ENCODE measurements at places on chromosomes 12 and 14.

DNA sequence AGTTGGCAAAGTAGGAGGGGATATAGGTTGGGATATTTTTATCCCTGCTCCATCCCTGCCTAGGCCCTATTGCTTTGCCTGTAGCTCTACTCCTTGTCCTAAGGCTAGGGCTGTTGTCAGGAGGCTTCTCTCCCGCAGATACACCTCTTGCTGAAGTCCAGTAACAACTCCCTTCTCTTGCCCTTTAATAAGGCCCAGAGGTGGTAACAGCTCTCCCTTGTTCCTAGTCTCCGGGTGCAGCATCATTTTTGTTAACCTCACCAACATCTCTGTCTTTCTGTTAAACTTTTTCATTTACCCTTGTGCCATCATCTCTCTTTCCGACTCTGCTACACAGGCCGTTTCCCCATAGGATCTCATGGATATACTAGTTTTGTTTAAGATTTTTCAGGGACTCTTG, 6.3 kb downstream of the ASCL1 start:
- DNase-seq = no peak

DNA sequence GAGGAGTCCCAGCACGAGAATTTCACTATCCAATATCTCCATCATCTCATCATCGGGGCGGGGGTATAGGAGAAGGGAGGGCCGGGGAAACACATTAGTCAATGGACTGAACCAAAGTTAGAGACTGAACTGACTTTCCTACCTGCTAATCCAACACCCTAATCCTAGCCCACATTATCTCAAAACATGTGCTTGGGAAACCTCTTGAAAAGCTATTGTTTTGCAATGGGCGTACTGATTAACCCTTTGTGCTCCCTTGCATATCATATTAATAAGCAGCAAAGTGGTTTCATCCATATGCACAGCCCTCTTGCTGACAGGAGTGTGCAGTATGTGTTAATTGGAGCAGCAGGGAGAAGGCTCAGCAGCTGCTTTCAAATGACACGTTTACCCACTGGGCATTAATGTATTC, 125.7 kb upstream of the GRIP1 start:
- no peak for DNase-seq

DNA sequence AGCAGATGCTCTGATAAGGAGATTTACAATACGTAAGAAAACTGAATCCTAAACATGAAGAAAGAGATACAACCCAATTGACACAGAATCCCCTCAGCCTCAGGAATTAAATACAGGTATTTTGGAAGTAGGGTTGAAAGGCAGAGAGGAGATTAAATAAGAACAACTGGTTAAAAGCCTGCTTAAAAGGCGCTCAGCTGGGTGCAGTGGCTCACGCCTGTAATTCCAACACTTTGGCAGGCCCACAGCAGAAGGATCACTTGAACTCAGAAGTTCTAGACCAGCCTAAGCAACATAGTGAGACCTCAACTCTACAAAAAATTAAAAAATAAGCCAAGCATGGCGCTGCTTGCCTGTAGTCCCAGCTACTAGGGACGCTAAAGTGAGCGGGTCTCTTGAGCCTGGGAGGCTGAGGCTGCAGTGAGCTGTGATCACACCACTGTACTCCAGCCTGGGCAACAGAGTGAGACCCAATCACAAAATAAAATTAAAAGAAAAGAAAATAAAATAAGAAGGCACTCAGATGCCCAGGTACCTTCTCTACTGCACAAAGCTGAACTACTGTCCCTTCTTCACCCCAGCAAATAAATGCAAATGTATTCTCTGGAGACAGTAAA, 32.9 kb downstream of the MED13L start:
- no peak for DNase-seq

DNA sequence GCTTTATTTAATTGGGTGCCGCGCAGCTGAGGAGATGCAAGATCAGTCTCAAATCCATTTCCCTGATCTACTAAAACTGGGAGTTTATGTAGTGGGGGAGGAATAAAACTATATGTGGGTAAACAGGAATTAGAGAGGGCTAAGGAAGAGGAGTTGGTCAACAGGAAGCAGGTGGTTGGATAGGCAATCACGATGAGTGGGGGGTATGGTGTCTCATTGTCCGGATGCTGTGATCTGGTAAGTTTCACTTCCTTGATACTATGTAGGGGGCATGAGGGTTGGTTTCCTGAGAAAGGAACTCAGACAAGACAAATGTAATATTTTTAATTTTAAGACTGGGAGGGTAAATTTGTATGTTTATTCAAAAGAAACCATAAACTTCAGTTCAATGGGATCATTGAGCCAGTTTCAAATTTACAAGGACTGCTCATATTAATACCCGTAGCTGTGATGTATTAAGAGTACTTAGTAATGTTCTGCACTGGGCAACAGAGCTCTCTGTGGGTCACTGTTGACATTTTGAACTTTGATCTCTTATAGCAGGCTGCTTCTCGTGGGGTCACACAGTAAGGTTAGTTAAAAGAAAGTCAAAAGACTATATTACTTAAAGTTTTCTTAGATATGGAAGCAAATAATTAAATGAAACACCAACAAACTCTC, 786.2 kb upstream of the FBXO33 start:
- no peak for DNase-seq

DNA sequence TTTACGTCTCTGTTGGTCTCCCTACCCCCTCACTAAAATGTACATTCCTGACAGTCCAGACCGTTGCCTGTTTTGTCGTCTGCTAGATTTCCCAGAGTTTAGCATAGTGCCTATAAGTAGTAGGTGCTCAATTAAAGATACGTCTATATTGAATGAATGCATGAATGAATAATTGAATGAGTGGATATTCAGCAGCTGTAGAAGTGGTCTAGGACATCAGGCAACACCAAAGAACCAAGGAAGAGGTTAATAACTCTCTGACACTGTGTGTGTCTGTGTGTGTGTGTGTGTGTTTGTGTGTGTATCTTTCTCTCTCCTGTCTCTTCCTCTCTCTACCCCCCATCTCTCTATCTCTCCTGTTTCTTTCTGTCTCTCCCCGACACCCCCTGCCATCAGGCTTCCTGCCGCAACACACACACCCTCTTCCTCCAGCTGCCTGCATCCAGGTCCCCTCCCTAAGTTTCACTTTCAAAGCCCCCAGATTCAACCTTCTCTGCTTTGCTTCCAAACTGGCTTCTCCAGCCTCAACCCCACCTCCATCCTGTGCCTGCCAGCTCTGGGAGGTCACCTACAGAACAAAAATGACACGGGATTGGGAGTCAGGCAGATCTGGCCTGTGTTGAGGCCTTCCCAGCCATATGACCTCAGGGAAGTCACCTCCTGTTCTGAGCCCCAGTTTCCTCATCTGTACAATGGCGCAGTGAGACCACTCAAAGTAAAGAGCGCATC, 119.9 kb upstream of the NCOR2 start:
- DNase-seq = no peak

DNA sequence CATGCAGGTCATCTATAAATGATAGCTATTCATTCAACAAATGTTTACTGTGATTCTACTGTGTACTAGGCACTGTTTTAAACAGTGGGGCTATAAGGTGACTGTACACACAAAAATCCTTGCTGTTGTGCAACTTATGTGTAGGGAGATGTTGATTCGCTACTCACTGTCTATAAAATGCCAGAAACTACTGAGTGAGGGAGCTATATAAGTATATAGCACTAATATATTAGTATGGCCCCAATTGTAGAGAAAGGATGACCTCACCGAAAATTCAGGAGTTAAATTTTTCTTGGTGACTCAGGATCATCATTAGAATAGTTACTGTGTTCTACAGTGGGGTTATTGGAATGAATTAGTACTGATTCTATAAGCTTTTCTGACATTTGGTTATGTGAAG, 117.4 kb downstream of the TGFB3 start:
- no peak for DNase-seq

- DNase-seq = no peak
Observed at GRCh38 chr12:29223956-29224543, 75.0 kb downstream of the FAR2 start.

DNA sequence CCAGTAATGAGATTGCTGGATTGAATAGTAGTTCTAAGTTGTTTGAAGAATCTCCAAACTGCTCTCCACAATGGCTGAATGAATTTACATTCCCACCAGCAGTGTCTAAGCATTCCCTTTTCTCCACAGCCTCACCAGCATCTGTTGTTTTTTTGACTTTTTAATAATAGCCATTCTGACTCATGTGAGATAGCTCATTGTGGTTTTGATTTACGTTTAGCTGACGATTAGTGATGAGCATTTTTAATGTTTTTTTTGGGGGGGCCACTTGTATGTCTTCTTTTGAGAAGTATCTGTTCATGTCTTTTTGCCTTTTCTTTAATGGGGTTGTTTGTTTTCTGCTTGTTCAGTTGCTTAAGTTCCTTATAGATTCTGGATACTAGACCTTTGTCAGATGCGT, 8.1 kb upstream of the SLC15A5 start:
- no peak for DNase-seq

DNA sequence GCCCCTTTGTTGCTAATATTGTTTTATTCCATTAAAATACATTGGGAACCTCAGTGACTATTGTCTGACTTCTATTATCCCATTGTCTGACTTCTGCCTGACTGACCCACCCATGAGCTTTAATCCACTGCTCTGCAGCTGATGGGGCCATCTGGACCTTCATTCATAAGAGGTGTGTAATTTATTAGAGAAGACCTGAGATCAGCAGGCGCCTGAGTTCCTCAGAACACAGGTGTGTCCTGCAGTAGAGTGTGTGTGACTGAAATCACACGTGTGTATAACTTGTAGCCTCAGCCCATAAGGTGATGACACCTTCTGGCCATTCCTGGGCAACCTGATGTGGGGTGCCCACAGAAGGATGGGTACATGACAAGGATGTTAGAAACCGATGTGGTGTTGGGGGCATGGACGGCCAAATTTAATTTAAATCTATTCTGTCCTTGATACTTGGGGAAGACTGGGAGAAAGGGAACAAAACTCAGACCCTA, 821.0 kb downstream of the TMEM121 start:
- DNase-seq = no peak

GRCh38 chr14:57928732-57929131, 62.8 kb upstream of the SLC35F4 start:
- DNase-seq = no peak
